ENCODE measurements at places on chromosomes 3 and 15. TPM values are rescaled to one million over a fixed set of nuclear protein-coding genes. Genes with fewer than 3 reads are reported as not detected.
A peak's percentile ranks its signal among the peaks of the same experiment; 100 is the strongest.

Gene EXD1
- total RNA-seq = 0.17 TPM

Gene HESX1
- total RNA-seq = 0.99 TPM

Gene NPAP1
- total RNA-seq = not detected

Gene SAMD7
- not detected for total RNA-seq

Gene CYP1A1
- total RNA-seq = under 0.01 TPM

Gene BUB1B
- total RNA-seq = 5.4 TPM

- peaks cover 12% of the 10 kb centered on the region for H3K4me1 ChIP-seq
- H3K27ac ChIP-seq = no peak overlapping the region
- no peak for DNase-seq
- peaks cover 2% of the 10 kb centered on the region for H3K27me3 ChIP-seq
These were observed 5.9 kb downstream of the KBTBD13 start for GRCh38 chr15:65082303-65082953.

DNA sequence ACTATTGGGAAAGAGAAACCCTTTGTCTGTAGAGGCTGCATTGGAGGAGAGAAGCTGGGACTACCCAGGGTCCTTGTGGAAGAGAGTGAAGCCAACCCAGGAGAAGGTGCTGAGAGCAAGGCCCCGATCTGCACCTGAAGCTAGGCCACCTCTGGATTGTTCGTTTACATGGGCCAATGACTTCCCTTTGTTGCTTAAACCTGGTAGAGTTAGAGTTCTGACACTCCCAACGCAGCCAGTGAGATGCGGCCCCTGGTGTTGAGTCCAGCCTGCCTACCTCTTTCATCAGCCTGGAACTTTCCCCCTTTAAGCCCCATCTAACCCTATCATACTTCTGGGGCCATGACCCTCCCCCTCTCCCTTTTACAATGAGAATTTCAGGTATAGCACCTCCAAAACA is 30.8 kb downstream of the CCDC13 start:
- H3K4me3 ChIP-seq = no peak overlapping the region
- H3K27ac ChIP-seq = no peak overlapping the region
- no peaks in the 10 kb centered on the region for H3K36me3 ChIP-seq
- peaks cover 10% of the 10 kb centered on the region for H3K27me3 ChIP-seq

DNA sequence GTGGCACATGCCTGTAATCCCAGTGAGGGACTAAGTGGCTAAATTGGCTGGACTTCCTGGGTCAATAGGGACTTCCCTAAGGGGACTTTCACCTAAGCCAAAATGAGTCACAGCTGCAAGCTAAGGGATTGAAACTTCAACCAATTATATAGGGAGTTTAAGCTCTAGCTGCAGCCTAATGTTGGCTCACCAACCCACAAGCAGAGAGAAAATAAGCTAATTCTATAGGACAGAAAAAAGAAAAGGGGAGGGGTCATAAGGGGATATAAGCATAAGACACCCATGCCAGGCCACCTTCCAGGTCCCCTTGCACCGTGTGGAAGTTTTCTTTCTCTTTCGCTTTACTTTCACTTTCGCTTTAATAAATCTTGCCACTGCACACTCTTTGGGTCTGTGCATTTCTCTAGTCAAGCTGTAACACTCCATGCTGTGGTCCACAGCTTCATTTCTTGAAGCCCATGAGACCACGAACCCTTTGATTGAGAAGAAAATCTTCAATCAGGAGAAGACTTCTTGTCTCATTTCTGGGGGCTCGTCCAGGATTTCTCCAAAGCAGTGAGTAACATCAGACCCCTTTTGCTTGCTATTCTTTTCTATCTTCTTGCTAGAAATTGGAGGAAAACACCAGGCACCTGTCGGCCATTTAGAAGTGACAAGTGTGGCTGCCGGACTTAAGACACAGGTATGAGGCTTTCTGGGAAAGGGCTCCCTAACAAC is 192.3 kb downstream of the IGSF11 start:
- no peaks in the 10 kb centered on the region for H3K27me3 ChIP-seq
- H3K4me3 ChIP-seq = no peak overlapping the region
- H3K36me3 ChIP-seq = no peaks in the 10 kb centered on the region
- peak; percentile 9 for DNase-seq
- no peak overlapping the region for H3K27ac ChIP-seq

- no peak for DNase-seq
- no peaks in the 10 kb centered on the region for H3K36me3 ChIP-seq
- H3K4me1 ChIP-seq = no peaks in the 10 kb centered on the region
- H3K27me3 ChIP-seq = no peaks in the 10 kb centered on the region
- H3K4me3 ChIP-seq = no peak overlapping the region
These were observed 1092.3 kb downstream of the TUSC7 start for GRCh38 chr3:117801912-117802239.

GRCh38 chr3:16051691-16052090 is 122.8 kb upstream of the GALNT15 start:
- H3K36me3 ChIP-seq = no peaks in the 10 kb centered on the region
- no peak for DNase-seq
- no peaks in the 10 kb centered on the region for H3K27me3 ChIP-seq
- no peak overlapping the region for H3K27ac ChIP-seq

GRCh38 chr3:134663721-134664456 is 13.1 kb upstream of the KY start:
- no peak overlapping the region for H3K4me3 ChIP-seq
- no peaks in the 10 kb centered on the region for H3K36me3 ChIP-seq
- no peaks in the 10 kb centered on the region for H3K27me3 ChIP-seq
- DNase-seq = no peak

DNA sequence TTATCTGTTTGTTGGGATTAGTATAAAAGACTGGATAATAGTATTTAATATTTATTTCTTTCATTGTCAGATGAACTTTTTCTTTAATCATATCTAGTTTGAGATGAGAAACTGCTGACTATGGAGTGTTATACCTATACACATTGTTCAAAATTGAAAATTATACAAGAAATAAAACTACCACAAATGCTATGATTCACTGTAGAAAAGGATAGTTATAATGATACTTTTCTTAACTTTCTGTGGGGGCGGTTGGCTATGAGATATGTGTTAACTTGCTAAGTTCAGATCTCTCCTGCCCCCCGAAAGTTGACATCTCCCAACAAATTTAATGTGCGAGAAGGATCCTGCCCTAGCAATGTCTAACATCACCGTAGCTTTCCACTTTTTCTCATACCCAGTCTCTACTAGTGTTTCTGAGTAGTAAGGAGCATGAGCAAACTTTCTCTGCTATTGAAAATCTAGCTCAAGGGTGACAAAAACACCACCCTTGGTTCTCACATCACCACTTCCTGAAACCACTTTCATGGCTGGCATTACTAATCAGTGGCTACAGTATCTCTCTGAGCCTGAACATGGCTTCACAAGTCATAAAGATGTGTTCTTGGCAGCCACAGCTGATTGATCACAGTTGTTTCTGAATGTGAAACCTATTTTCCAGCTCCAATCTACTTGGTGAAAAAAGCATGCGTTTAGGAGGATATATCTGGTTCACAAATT is 15.8 kb upstream of the SAMMSON start:
- no peaks in the 10 kb centered on the region for H3K36me3 ChIP-seq
- peaks cover 3% of the 10 kb centered on the region for H3K27me3 ChIP-seq
- no peak overlapping the region for H3K4me3 ChIP-seq
- no peak overlapping the region for H3K27ac ChIP-seq
- no peak for DNase-seq

DNA sequence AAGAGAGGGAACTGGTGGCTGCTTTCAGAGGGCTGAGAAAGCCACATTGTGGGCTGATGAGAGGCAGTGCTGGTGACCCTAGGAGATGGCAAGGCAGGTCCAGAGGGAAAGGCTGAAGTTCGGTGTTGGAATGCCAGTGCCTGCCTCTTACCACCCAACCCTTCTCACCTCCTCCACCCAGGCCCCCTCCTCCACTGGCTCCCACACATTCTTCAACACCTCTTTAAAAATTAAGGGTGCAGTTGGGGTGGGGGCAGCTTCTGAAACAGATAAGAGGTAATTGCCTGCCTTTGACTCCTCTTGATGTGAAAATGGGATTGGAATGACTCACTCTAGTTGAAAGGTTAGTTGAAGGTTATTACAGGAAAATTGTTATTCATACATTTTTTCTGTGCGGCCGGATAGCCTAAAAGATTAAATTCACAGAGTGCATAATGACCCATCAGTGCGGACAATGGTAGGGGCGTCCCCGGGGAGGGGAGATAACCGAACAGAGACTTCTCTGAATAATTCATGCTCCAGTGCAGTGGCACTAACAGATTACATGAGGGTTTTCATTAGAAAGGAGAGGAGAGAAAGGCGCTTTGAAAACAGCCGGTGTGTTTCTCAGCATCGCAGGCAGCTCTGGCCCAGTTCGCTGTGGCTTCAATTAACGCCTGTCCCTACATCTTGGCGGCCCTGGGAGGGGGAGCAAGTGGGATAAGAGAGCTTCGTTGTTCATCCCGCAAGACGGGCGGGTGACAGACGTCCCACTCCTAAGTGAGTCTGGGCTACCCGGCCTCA is 212.4 kb downstream of the TLE3 start:
- no peaks in the 10 kb centered on the region for H3K4me1 ChIP-seq
- H3K27ac ChIP-seq = no peak overlapping the region
- H3K27me3 ChIP-seq = peaks cover 7% of the 10 kb centered on the region

- no peaks in the 10 kb centered on the region for H3K36me3 ChIP-seq
- no peak overlapping the region for H3K27ac ChIP-seq
- H3K27me3 ChIP-seq = no peaks in the 10 kb centered on the region
These were observed 168.0 kb upstream of the MLF1 start for GRCh38 chr3:158403013-158403412.

DNA sequence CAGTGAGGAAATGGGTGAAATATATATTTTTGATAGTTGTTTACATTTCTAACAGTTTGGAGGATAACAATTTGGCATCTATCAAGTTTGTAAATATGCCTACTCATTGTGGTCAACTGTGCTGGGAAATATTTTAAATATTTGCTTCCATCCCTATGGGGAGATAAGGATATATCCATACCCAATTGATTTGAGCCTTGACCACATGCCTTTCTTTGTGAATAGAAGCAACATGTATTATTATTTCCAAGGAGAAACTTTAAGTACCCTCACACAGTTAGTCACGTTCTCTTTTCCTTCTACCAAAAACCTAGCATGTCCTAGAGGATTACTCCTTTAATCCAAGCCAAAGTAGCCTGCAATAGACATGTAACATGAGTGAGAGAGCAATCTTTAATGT is 245.4 kb upstream of the CBLB start:
- no peaks in the 10 kb centered on the region for H3K36me3 ChIP-seq
- peak; percentile 47 for DNase-seq
- no peaks in the 10 kb centered on the region for H3K4me1 ChIP-seq
- no peak overlapping the region for H3K4me3 ChIP-seq

DNA sequence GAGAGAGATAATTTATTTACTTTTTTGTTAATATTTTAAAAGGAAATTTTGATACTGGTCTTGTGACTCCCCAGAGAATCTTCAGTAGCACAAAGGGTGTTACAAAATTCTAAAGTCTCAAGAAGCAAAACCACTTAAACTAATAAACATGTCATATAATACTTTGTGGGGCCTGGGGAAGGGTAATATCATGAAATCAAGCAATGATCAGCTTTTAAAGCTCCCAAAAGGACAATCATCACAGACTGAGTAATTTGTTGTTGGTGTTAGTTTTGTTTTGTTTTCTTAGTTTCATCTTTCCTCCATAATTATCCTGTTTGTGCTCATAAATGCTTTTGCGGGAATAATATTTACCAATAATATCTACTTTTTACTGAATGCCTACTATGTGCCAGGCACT is 55.0 kb downstream of the TMEM212 start:
- no peaks in the 10 kb centered on the region for H3K36me3 ChIP-seq
- H3K4me1 ChIP-seq = no peaks in the 10 kb centered on the region
- H3K4me3 ChIP-seq = no peak overlapping the region
- DNase-seq = no peak
- no peaks in the 10 kb centered on the region for H3K27me3 ChIP-seq

- no peaks in the 10 kb centered on the region for H3K4me1 ChIP-seq
- no peak overlapping the region for H3K27ac ChIP-seq
- H3K27me3 ChIP-seq = peaks cover 2% of the 10 kb centered on the region
- no peak overlapping the region for H3K4me3 ChIP-seq
- no peaks in the 10 kb centered on the region for H3K36me3 ChIP-seq
- DNase-seq = no peak
These were observed 336.1 kb downstream of the GBE1 start for GRCh38 chr3:81425198-81425868.

DNA sequence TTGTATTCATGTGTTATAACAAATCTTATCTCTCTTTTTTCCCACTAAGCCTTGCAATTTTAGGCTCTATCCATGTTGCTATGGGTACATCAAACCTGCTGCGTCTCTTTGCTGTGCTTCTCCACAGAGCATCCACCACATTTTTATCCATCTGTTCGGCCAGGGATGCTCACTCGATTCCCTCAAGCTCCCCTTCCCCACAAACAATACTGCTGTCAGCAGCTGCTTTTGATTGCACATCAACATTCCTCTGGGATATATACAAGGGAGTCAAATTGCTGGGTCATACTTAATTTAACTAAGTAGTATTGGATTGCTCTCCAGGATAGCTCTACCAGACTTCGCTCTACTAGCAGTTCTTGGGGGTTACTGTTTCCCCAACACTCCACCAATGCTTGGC is 36.8 kb downstream of the TMEM108 start:
- no peaks in the 10 kb centered on the region for H3K4me1 ChIP-seq
- no peak overlapping the region for H3K27ac ChIP-seq
- H3K27me3 ChIP-seq = no peaks in the 10 kb centered on the region
- no peaks in the 10 kb centered on the region for H3K36me3 ChIP-seq
- H3K4me3 ChIP-seq = no peak overlapping the region
- DNase-seq = no peak

DNA sequence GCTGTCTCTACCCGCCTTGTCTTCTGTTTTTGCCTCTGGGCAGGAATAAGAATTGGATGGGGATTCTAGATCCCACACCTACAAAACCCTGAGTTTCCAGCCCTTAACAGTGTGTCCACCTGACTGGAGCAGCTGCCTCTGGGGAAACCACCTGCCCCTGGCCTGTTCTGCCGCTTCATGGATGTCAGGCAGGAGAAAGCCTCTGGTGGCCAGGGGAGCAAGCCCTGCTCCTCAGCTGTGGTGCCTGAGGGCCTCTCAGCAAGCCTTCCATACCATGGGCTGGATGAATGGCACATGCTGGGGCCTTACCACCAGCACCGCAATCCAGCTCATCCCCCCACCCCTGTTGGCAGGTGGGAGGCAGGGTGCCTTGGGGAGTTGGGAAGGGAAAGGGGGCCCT is 5.3 kb upstream of the CPNE9 start:
- DNase-seq = no peak
- peaks cover 5% of the 10 kb centered on the region for H3K36me3 ChIP-seq
- no peak overlapping the region for H3K27ac ChIP-seq
- no peaks in the 10 kb centered on the region for H3K27me3 ChIP-seq

- no peaks in the 10 kb centered on the region for H3K27me3 ChIP-seq
- peaks cover 12% of the 10 kb centered on the region for H3K36me3 ChIP-seq
- no peak overlapping the region for H3K4me3 ChIP-seq
These were observed 87.3 kb downstream of the MESD start for GRCh38 chr15:80902298-80902801.

Measured in fibroblast of lung (primary cell).